Activated CD4-positive, alpha-beta T cell treated with anti-CD3 and anti-CD28 coated beads, Interleukin-2, Interleukin-4, amounts not matched to agents 100 ng/mL and 50 ng/mL, durations not matched to agents 16 hours and 8 hours (primary cell): ENCODE measurements at places on chromosomes 5 and 9.

DNA sequence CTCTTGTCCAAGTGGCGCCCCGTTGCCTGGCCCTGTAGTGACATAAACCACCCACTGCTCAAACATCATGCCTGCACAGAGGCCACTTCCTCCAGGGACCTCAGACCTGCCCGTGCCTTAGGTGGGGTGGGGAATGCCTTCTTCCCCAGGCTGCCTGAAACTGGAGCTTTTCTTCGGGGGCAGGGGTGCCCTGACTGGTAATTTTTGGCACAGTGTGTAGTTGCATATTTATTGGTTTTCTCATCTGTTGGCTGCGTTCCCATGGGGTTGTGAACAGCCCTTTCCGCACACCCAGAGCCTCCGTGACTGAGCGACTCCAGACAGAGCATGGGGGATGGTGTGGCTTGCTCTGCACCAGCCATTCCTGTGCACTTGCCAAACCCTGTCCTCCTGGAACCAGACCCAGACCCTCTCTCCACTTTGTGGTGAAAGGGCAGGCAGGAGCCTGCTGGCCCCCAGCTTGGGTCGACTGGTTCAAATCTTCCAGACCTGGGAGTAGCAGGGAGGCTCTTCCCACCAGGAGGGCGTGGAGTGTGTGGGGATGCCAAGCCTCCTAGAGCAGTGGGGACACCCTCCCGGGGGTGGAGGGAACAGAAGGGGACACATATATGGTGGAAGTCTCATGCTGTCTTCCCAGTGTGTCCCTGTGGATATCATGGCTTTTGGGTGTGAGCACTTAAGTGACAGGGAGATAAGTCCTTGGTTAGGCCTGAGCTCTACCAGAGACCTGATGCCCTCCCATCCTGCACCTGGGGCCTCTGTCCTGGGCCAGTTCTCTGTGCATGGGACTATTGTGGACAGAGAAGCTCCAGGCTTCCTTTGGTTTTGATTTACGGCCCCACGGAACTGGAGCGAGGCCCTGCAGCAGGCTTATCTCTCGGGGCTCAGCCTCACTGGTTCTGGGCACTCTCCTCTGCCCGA, 39.6 kb downstream of the WNK2 start:
- DNase-seq = no peak

GRCh38 chr5:163773226-163773625, 267.8 kb downstream of the MAT2B start:
- no peak for DNase-seq

GRCh38 chr9:14746626-14747025, 24.1 kb upstream of the CER1 start:
- DNase-seq = no peak

DNA sequence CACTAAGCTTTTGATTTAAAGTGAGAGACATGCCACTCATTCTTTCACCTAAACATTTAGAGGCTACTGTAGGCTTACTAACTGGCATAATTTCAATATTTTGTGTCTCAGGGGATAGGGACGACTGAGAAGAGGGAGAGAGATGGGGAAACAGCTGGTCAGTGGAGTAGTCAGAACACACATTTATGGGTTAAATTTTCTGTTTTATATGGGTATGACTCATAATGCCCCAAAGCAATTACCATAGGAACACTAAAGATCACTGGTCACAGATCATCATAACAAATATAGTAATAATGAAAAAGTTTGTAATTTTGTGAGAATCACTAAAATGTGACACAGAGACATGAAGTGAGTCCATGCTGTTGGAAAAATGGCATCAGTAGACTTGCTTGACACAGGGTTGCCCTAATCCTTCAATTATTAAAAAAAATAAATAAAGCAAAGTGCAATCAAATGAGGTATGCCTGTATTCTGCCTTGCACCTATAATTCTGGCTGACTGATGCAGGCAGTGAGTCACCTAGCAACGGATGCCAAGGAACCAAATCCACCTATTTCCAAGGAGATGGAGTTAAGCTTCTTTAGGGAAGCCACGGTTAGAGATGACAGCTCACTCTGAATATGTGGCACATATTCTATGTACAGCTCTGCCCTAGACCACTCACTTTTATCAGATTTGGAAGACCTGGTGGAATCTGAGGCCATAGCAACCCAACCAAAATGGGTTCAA, 166.1 kb downstream of the MARCHF11 start:
- DNase-seq = no peak

GRCh38 chr5:73654171-73654811, 28.3 kb downstream of the ARHGEF28 start:
- DNase-seq = no peak

GRCh38 chr5:63553073-63553472, 409.2 kb downstream of the HTR1A start:
- DNase-seq = no peak

- DNase-seq = no peak
Observed at GRCh38 chr5:115510145-115510645, 34.4 kb downstream of the FEM1C start.

DNA sequence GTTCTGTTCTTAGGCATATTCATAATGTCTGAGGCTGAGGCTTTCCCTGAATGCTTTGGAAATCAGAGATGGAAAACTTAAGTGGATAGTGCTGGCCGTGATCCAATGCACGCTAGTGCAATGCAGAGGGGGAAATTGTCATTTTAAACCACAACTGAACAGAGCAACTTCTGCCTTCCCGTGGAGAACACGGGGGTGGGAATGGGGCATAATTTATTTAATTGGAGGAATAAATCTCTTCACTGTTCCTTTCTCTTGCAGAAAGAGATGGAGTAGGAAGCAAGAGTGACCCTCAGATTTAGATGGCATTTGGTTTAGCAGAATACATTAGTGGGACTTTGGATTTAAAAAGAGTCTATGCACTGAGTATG, 22.9 kb upstream of the NREP start:
- no peak for DNase-seq

GRCh38 chr5:57716661-57717060, 234.1 kb upstream of the ACTBL2 start:
- no peak for DNase-seq

GRCh38 chr5:58135571-58136335, 324.1 kb downstream of the PLK2 start:
- DNase-seq = no peak

GRCh38 chr5:174751154-174752000, 27.0 kb downstream of the MSX2 start:
- no peak for DNase-seq

DNA sequence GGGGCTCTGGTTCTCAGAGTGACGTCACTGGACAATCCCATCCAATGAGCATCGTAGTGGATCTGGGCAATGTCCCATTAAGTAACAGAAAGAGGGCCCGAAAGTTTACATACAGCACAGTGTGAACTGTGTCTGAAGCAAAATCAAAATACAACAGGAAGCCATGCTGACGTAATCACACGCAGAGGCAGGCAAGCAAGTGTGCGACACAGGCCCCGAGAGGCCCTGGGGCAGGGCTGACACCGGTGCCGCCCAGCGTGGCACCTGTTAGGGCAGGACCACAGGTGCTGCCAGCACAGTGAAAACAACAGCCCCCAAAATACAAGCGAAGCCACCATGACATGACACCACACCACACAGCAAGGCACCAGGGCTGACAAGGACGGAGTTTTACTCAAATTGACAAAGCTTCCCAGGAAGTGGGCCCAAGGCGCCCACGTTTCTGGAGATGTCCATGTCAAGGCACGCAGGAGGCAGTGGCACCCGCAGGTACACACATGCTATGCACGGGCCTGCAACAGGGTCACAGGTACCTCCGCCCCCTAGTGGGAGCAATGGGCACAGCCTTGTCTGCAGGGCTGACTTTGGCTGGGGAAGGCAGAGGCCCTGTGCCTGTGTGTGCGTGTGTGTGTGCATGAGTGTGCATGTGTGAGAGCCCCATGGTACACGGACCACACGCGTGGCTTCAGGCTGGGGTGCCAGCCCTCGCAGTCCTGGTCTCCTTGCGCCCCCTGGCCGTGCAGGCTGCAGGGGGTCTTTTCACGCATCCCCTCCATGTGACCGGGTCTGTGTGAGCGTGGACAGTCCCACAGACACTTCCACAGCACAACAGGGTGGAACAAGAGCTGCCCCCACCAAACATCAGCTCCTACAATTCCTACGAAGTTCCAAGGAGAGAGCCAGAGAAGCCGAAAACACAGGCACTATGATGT, 19.6 kb downstream of the QSOX2 start:
- DNase-seq = peak; percentile 73

DNA sequence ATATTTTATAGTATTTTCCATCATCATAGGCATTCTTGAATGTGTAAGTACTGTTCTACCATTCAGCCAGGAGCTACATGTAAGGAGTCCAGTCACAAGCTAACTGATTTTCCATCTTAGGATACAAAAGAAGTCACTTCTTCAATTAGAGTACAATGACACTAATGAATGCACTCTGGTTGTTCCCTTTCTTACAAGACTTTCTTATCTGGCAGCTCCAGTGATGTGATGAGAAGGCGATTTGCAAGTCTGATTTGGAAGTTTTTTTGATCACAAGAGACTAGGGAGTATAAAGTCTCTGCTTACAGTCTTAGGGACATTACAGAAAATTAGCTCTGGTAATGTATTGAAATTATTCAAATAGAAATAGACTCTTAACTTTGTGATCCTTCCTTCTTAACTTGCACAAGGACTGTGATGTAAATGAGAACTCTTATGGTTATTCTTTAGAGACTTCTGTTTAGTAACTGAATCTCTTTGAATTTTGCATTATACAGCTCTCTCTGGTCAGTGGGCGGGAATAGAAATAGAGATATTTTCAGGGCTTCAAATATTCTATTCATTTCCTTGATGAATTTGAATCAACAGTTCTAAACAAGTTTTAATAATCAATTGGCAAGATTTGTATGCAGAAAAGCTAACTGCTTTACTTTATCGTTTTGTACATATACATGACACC, 130.4 kb upstream of the CDH6 start:
- DNase-seq = no peak

- no peak for DNase-seq
Observed at GRCh38 chr5:89628876-89629635, 746.1 kb upstream of the MEF2C start.

DNA sequence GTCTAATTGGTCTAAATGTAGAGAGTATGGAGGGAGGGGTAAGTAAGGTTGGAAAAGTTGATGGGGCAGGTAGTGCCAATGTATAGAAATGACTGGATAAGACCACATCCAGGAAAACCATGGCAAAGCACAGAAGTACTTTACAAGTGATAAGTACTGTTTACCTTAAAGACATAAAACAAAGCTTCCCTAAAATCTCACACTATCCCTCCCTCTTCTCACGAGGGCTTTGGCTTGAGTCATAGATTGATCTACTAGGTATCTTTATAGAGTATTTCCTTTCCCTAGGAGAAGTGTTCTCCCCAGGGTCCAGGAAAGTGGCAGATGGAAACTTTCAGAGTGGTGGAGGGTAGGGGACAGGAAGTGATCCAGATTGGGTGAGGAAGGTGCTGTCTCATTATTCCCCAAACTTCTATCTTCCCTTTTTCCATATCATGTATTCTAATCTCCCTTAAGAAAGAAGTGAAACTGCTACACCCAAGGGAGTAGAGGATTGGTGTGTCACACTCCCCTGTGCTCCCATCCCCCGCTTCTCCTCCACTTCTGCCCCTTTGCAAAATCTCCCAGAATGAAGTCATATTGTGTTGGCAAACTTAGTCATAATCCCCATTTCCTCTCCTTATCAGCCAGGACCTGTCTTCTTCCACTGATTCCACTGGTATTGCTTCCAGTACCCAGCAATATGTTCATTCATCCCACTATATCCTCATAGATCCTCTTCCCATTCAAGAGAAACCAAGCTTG, 14.6 kb downstream of the IL33 start:
- no peak for DNase-seq

GRCh38 chr5:120600639-120601038, 136.5 kb downstream of the PRR16 start:
- DNase-seq = no peak

GRCh38 chr9:127225801-127226625, 38.6 kb upstream of the GARNL3 start:
- no peak for DNase-seq

DNA sequence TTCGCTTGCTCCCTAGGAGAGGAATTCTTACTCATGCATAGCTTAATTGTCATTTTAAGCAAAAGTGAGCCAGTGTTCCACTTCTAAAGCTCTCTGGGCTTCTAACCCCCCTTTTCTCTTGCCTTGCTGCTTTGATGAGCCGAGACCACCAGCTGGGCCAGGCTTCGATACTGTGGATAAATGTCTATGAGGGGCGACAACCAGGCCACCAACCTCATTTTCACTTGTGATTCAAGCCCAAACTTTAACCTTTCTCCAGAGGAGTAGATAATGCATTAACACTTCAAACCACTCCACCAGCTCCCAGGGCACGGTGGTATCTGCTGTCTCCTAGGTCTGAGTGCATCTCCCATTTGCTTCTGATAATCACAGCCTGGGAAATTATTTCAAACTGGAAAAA, 205.6 kb downstream of the PSAT1 start:
- no peak for DNase-seq

DNA sequence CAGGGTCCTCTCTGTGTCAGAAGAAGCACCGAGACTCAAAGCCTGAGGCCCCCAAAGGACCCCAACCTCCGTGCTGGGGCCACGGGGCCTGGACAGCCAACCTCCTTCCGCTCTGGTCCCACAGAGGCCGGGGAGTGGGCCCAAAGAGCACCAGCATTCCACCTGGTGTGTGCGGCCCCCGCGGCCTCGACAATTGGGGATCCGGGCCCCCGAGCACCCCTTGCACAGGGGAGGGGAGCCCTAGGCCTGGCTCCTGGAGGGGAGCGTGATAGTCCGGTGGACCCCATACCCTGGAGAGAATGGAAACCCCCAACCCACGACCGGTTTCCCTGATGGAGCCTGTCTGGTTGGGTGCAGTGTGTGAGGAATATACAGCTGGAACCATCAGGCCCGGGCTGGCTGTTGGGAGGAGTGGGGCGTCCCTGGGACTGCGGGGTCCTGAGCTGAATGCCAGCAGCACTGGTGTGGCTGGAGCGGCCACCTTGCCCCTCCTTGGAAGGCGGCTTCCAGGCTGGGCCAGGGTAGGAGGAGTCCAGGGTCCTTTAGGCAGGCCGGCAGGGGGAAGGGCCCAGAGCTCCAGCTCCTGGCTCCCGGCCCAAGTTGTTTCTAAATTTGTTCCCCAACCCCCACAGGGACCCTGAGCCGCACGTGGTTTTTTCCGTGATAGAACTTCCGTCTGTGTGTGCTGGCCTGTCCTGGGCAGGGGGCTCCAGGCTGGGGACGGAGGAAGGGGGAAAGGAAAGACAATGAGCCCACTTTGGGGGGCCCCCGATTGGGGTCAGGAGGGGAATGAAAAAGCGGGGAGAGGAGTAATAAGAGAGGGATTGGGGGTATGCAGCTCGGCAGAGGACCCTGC, 825 bp upstream of the TOR4A start:
- DNase-seq = no peak

- DNase-seq = peak; percentile 40
Observed at GRCh38 chr5:145825751-145826180, 9.4 kb downstream of the PRELID2 start.
